ENCODE measurements at places on chromosomes 2 and 18. TPM values are rescaled to one million over a fixed set of nuclear protein-coding genes. Genes with fewer than 3 reads are reported as not detected.

PDCD1 gene
- 3.6 TPM for total RNA-seq

- no peak for DNase-seq
- H3K27ac ChIP-seq = no peak overlapping the region
- H3K27me3 ChIP-seq = no peaks in the 10 kb centered on the region
- H3K4me3 ChIP-seq = no peak overlapping the region
- peaks cover 4% of the 10 kb centered on the region for H3K36me3 ChIP-seq
Observed at GRCh38 chr2:55223958-55224760, 7.9 kb downstream of the CLHC1 start.

GRCh38 chr2:238320246-238320647 is at the start of gene TRAF3IP1:
Gene TRAF3IP1, plus strand, starts transcription at chr2:238320518. Its CDS starts 145 bp downstream, at chr2:238320663.
- peaks cover 7% of the 10 kb centered on the region for H3K4me1 ChIP-seq
- H3K27me3 ChIP-seq = no peaks in the 10 kb centered on the region
- DNase-seq = peak; percentile 20
- peak within 1 kb of the TSS; percentile 63 for H3K4me3 ChIP-seq

- H3K27me3 ChIP-seq = no peaks in the 10 kb centered on the region
- H3K27ac ChIP-seq = no peak overlapping the region
Observed at GRCh38 chr2:177406182-177406581, 13.6 kb downstream of the AGPS start.

DNA sequence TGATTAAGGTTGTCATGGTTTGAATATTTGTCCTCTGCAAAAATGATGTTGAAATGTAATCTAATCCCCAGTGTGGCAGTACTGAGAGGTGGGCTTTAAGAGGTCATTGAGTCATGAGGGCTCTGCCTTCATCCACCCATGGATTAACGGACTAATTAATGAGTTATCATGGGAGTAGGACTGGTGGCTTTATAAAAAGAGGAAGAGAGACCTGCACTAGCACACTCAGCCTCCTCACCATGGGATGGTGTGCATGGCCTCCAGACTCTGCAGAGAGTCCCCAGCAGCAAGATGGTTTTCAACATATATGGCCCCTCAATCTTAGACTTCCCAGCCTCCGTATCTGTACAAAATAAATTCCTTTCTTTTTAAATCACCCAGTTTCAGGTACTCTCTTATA is 41.0 kb downstream of the DTNB start:
- H3K4me3 ChIP-seq = no peak overlapping the region
- DNase-seq = no peak
- H3K36me3 ChIP-seq = no peaks in the 10 kb centered on the region
- H3K4me1 ChIP-seq = no peaks in the 10 kb centered on the region
